ENCODE measurements at places on chromosomes 12 and 14. TPM values are rescaled to one million over a fixed set of nuclear protein-coding genes. Genes with fewer than 3 reads are reported as not detected.

TOMM20L gene
- total RNA-seq: not detected

TEX22 gene
- total RNA-seq: 0.15 TPM

MIPOL1 gene
- total RNA-seq: 12.3 TPM

CHST11 gene
- 21.8 TPM for total RNA-seq

RNASE7 gene
- total RNA-seq: not detected

CARMIL3 gene
- total RNA-seq: 0.06 TPM

KRT81 gene
- total RNA-seq: not detected

VRTN gene
- not detected for total RNA-seq

APAF1 gene
- total RNA-seq: 23.3 TPM

DNA sequence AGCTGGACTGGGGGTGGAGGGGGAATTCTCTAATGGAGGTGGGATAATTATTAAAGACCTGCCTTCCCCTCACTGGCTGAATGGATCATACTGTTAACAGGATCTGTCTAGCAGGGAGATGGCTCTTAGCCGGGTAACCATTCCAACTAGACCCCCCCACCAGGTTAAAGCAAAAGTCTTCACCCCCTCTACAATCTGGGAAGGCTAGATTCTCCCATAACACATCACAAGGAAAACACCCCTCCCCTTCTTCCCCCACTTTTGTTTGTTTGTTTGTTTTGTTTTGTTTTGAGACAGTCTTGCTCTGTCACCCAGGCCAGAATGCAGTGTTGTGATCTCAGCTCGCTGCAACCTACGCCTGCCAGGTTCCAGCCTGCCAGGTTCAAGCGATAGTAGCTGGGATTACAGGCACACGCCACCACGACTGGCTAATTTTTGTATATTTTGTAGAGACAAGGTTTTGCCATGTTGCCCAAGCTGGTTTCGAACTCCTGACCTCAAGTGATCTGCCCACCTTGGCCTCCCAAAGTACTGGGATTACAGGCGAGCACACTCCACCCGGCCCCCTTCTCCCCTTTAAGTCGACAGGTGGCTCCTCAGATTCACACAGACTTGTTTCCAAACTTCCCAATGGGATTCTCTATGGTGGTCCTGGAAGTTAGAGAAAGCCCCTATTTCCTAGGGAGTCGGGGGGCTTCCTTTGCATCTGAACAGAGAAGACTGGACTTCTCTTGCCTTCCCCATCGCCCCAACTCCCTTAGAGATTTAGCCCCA lies 3.5 kb upstream of the BAZ2A start:
- no peak for DNase-seq

DNA sequence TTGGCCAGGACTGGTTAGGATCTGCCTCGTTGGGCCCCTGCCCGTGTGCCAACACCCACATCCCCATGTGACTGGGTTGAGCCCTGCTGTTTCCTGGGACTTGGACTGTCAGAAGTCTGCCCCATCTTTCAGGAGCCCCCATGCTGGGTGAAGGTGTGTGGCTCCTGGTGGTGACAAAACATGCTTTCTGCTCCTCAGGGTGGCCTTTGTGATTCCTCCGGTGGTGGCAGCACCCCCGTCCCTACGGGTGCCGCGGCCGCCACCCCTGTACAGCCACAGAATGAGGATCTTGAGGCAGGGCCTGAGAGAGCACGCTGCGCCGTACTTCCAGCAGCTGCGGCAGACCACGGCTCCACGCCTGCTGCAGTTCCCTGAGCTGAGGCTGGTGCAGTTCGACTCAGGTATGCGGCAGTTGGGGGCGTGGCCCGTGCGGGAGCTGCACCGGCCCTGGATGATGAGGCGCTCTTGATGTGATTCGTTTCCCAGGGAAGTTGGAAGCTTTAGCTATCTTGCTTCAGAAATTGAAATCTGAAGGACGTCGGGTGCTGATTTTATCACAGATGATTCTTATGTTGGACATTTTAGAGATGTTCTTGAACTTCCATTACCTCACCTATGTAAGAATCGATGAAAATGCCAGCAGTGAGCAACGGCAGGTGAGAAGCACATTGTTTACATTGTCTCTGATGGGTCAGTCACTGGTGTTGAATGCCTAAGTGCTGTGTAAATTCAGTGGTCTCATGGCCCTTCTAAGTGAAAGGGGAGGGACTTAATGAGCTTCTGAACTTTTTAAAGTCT lies 80.0 kb downstream of the EP400 start:
- no peak for DNase-seq

DNA sequence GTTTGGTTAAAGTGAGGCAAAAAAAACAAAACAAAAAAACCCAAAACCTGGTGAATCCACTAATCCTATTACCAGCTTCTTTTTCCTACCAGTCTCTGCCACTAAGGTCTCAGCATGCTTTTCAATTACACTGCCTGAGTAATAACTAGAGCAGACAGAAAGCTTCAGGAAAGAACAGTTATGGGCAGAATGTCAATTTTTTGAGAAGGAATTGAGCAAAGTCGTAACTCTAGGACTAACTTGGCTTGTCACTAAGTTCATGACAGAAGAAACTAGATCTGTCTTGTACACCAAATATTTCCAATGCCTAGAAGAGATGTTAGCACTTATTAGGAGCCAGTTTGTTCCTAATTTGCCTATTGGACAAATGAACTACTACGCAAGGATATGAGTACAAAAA lies 148.8 kb upstream of the CNOT2 start:
- DNase-seq: no peak

DNA sequence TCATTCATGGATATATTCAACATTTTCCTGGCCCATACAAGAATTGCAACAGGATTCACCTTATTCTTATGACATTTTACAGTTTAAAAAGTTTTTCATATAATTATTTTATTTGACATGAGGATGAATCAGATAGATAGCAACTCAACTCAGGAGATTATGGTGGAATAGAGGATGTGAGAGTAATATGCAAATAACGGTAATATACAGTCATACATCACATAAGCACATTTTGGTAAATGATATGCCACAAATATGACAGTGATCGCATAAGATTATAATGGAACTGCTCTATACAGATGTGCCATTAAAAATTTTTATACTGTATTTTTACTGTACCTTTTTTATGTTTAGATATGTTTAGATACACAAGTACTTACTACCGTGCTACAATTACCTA lies 24.1 kb upstream of the CRADD start:
- DNase-seq: no peak

GRCh38 chr14:102591372-102591943 lies 991 bp upstream of the RCOR1 start:
- no peak for DNase-seq

- DNase-seq: no peak
These were observed 7.1 kb upstream of the SMUG1 start for GRCh38 chr12:54195737-54196347.

GRCh38 chr12:40697566-40698259 lies 5.5 kb downstream of the CNTN1 start:
- DNase-seq: no peak

- DNase-seq: no peak
These were observed 344.0 kb upstream of the PRICKLE1 start for GRCh38 chr12:42933461-42934081.

DNA sequence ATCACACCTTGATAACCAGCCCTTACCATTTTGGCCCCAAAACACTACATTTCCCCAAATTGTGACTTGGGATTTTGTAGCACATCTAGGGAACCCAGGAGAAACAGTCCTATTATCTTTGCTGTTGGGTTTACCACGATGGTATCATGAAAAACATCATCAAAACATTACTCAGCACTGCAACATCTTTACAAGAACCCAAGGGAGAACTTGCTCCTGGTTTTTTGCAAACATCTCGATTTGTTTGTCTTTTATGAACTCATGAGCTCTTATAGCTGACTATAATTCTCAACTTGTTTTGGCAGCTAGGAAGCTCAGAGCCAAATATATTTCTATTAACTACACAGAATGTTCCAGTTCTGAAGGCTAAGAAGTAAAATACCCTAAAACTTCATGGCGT lies 65.7 kb downstream of the TBX5 start:
- no peak for DNase-seq

GRCh38 chr12:21370845-21371449 lies 1.8 kb upstream of the IAPP start:
- DNase-seq: no peak

GRCh38 chr14:75005357-75005756 lies 2.6 kb downstream of the EIF2B2 start:
- no peak for DNase-seq

DNA sequence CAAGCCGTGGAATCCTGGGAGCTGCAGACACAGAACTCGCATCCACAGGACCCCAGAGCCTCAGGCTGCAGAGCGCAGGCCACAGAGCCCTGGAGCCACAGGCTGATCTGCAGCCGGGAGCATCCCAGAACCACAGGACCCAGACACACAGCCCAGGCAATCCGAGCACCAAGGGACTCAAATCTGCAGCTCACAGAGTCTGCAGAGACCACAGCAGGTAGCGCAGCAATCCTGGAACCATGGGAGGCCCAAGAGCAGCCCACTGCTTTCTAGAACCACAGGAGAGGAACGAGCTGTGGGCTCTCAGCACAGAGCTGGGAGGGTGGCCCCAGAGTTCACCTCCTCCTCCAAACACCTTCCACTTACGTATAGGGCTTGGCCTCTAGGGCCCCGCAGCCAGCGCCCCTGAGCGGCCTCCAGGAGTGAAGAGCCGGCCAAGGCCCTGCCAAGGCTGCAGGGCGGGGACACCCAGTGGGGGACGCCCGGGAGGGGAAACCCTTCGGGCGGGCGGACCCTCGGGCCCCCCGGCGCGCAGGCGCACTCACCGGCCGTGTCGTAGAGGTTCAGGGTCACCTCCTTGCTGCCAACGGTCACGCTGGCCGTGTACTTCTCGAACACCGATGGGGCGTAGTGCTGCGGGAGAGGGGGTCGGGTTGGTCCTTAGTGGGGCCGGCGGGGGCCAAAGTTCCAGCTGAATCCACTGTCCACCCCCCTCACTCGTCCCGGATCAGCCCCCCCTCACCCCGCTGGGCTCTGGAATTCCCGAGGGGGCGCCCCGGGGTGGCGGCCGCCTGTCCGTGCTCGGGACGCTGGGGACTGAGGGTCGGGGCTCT lies 665 bp downstream of the RHOF start:
- DNase-seq: no peak

DNA sequence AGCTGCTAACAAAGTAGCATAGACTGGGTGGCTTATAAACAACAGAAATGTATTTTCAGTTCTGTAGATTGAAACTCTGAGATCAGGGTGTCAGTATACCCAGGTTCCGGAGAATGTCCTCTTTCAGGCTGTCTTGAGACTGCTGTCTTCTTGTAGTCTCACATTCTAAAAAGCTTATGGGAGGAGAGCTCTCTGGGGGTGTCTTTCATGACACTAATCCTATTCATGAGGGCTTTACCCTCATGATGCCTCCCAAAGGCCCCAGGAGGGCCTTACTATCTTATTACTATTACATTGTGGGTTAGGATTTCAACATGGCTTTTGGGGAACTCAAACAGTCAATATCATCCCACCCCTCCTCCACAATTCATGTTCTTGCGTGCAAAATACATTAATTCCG lies 94.3 kb downstream of the AEBP2 start:
- DNase-seq: no peak

- DNase-seq: no peak
These were observed 160.7 kb upstream of the CCND2 start for GRCh38 chr12:4112734-4113325.

DNA sequence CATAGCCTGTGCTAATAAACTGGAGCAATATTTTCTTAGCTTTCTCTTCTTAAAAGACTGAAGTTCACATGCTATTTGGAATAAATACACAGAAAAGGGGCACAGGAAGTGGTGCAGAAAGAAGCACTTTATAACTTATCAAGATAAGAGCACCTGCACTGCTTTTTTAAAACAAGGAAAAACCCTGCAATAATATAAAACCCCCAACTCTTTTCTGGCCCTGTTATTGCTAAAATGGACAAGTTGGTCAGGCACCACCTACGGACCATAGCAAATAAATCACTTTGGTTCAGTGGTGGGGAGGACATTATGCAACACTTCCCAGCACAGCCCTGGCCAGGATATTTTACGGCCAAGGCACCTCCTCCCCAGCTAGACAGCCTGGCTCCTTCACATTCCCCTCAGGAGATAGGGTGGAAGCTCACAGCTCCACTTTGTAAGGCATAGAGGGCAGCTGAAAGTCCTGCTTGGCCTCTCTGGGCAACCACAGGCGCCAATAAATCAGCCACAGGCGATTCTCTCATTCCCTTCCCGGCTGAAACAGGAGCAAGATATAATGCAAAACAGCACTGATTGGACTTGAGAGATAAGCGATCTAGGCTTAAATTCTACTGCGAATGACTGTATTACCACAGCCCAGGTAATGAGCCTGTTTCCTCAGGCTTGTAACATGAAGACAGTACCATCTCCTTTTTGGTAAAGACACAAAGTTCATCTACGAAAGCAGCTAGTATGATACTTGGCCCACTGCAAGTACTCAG lies 2.0 kb downstream of the ZBTB25 start:
- DNase-seq: no peak

GRCh38 chr14:22375321-22375930 lies 213.6 kb downstream of the DAD1 start:
- DNase-seq: peak; percentile 39

- no peak for DNase-seq
These were observed 159.4 kb upstream of the GSC start for GRCh38 chr14:94929354-94929753.

DNA sequence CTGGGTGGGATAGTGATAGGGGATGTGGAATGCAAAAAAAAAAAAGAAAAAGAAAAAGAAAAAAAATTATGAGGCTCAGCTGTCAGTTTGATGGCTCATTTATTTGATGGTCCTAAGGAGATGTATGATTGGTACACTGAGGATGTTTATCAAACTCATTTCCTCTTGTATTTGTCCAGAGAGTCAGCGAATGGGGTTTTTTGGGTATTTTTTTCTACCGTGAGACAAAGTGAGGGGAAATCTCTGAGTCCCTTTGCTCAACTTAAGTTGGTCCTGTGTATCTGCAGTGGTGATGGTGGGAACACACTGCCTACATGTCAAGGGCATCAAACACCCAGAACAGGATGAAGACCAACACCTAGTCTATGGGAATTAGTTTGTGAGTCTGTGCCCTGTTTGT lies 176.9 kb upstream of the HIF1A start:
- no peak for DNase-seq

DNA sequence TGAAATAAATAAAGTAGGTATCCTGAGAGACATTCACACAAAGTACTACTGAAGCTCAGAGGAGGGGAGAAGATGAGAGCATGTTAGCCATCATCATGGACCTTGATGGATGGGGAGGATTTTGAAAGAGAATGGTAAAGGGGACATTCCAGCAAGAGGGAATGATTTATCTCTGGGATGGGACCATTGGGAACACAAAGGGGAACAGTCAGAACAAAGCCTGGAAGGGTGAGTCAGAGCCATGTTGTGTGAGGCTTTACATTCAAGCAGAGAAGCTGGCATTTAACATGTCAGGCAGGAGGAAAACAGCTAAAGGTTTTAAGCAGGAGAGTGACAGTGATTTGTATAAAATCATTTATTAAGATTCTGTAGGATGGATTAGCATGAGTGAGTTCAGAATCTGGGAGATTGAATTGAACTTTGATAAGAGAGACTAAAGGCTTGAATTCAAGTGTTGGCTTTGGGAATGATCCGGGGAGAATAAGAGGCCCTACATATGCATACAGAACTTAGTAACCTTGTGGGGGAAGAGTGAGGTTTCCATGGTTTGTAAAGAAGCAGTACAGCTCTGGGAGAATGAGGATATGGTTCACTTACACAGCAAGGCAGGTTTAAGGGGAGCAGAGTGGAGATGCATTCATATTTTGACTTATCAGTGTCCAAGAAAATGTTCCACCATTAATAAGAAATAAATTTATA lies 174.4 kb downstream of the SYT10 start:
- DNase-seq: no peak

- DNase-seq: no peak
These were observed 78.8 kb downstream of the KCNC2 start for GRCh38 chr12:75130811-75131210.
